Iris pigment epithelial cell (primary cell): ENCODE measurements at places on chromosomes 13 and 19.

DNA sequence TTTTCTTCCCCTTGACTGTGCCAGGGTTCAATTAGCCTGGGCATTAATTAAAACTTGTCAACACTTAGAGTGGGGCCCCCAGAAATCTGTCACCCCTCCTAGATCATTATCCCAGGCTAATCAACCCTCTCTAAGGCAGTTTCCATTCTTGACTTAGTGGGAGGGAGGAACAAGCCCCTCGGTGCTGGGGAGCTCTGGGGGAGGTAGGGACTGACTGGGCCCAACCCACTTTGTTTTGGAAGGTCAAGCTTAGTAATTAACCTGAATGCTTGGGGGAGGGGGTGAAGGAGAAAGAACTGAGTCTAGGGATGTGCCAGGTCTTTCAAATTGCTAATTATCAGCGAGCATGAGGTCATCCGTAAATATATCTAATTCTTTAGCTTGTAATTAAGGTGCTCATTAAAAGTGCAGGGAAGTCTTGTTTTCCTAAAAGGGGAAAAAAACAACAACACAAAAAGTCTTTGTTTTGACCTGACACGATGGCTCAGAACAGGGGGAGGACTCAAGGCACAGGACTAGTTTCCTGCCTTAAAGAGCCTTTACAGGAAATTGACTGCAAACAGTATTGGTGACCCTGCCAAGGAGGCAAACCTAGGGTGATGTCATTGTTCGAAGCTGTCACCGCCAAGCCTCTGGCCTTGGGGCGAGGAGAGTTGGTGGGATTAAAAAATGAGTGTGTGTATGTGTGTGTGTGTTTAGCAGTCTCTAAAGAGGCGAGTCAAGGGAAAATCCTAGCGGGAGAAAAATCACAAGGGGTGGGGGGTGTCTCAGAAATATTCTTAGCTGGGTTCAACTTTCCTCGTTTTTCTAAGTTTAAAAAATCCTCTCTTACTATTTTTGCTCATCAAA is 19.4 kb downstream of the ACTN4 start:
- DNase-seq: peak; percentile 84

DNA sequence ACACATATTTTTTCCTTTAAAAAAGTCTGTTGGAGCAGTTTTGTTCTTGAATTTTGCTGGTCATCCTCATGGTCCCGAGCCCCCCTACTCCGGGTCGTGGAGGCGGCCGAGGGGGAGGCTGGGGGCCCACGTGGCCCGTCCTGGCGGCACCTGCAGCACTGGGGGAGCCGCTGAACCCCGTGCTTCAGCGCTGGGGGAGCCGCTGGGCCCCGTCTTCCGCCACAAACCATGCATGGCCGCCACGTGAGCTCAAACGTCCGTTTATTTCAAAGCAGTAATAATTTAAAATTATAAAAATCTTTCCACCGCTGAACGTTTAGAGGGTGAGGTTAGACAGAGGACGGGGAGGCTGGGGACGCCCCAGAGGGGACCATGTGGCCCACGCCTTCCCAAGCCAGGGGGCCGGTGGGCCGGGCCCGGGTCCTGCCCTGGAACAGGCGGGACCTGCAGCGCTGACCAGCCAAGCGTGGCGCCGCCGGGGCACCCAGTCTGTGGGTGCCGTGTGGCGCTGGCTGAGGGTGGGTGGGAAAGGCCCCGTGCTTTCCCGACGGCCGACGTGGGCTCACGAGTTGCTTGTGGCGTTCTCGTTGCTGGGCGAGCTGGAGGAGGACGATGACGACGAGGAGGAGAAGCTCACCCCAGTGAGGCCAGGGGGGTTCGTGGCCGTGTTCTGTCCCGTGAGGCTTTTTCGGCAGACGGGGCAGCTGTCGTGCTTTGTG is 8.0 kb downstream of the FGF22 start:
- DNase-seq: no peak

DNA sequence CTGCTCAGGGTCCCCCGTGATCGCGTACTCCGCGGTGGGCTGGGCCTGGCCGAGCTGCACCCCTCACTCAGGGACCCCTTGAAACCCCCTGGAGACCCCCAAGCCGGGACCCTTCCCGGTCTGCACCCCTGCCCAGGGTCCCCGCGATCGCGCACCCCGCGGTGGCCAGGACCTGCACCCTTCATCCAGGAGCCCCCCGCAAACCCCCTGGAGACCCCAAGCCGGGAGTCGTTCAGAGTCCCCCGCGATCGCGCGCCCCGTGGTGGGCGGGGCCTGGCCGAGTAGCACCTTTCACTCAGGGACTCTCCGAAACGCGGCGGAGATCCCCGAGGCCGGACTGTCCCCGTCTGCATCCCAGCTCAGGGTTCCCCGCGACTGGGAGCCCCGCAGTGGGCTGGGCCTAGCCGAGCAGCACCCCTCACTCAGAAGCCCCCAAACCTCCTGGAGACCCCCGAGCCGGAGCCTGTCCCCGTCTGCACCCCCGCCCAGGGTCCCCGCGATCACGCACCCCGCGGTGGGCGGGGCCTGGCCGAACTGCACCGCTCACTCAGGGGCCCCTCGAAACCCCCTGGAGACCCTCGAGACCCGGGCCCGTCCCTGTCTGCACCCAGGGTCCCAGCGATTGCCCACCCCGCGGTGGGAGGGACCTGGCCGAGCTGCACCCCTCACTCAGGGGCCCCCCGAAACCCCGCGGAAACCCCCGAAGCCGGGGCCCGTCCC is 748 bp downstream of the LMNB2 start:
- DNase-seq: no peak

DNA sequence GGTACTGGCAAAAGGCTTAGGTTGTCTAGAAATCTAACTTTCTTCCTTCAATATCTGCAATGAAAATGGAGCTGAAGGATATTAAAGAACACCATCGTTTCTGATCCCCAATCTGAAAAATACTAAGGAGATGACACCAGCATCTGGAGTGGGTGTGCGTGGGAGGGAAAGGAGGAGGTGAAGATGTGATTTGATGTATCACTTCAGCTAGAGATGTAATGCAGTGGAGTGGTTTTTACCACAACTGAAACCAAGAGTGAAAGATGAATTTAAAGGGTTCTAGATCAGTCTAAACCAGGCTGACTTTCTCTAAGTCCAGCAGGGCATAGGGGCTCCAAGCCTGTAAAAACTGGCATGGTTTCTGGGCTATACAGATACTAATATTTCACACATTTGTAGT is 148.4 kb downstream of the AKAP11 start:
- DNase-seq: no peak
